ENCODE measurements at places on chromosomes 12 and 14. TPM values are rescaled to one million over a fixed set of nuclear protein-coding genes. Genes with fewer than 3 reads are reported as not detected.
A peak's percentile ranks its signal among the peaks of the same experiment; 100 is the strongest.

Gene DLK1
- 9.9 TPM for total RNA-seq

GRCh38 chr14:21069388-21070082, 569 bp upstream of the ARHGEF40 start:
- DNase-seq: peak; percentile 79
- peaks cover 15% of the 10 kb centered on the region for H3K36me3 ChIP-seq
- H3K4me3 ChIP-seq: peak overlapping the region; percentile 27
- peak overlapping the region; percentile 83 for H3K27ac ChIP-seq
- no peaks in the 10 kb centered on the region for H3K4me1 ChIP-seq
- H3K27me3 ChIP-seq: no peaks in the 10 kb centered on the region

DNA sequence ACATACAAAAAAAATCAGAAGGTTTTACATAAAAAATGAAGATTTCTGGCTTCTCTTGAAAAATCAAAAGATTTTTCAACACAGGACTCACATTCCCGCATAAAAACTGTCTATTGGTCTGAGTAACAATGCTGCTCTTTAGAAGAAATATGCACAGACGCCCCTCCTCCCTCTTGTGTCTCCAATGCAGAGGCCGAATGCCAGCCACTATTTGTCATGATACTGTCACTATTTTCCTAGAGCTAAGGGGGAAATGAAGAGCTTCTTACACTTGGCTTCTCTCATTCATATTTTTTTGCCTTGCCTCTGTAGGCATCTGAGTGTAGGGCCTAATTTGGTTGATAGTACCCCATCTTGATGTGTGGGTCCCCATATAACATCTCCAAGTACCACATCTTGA, 98.0 kb downstream of the BBS10 start:
- H3K36me3 ChIP-seq: no peaks in the 10 kb centered on the region
- H3K4me3 ChIP-seq: no peak overlapping the region
- H3K4me1 ChIP-seq: no peaks in the 10 kb centered on the region
- peak; percentile 15 for DNase-seq

Gene GPRC5D
- not detected for total RNA-seq

DNA sequence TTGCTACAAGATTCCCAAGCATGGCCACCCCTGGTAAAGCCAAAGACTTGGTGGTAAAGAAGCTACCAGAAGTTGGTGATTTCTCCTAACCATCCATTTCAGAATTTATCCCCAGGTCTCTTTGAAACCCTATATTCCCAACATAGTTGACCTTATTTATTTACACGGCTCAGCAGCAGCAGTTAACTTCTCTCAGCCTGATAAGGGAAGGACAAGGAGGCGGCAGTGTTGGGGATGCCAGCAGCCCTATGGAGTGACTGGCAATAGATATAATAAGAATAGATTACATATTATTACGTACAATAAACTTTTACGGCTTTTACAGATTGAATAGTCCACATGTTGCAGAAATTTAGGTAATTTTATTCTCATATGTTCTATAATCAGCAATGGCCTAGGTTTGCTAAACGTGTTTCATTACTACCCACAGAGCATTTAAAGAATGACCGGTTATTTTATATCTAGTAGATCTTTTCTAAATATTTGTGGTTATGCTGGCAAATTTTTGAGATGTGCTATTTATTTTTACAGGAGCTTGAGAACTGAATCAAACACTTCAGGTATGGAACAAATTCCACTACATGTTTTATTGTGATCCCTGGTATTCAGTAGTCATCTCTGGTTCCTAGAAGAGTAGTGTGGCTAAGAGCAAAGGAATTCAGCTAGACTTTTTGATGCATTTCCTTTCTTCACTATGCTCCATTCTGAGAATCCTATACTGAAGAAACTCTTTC, 19.8 kb upstream of the PALS1 start:
- no peaks in the 10 kb centered on the region for H3K36me3 ChIP-seq
- DNase-seq: no peak
- no peak overlapping the region for H3K4me3 ChIP-seq

Gene GRIP1
- total RNA-seq: 1.3 TPM

DNA sequence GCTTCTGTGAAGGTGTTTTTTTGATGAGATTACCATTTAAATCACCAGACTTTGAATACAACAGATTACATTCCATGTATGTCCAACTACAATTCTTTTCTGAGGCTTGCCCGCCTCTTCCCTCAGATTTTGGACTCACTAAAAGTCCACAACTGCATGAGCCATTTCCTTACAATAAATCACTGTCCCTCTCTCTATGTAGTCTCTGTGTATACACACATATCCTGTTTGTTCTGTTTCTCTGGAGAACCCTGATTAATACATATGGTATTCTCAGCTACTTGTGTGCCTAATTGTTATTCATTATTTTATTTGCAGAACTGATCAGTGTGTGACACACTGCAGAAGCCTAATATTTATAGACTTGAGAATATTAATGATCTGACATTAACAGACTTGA, 2.4 kb upstream of the MIPOL1 start:
- no peaks in the 10 kb centered on the region for H3K36me3 ChIP-seq
- no peak overlapping the region for H3K27ac ChIP-seq
- H3K27me3 ChIP-seq: no peaks in the 10 kb centered on the region

DNA sequence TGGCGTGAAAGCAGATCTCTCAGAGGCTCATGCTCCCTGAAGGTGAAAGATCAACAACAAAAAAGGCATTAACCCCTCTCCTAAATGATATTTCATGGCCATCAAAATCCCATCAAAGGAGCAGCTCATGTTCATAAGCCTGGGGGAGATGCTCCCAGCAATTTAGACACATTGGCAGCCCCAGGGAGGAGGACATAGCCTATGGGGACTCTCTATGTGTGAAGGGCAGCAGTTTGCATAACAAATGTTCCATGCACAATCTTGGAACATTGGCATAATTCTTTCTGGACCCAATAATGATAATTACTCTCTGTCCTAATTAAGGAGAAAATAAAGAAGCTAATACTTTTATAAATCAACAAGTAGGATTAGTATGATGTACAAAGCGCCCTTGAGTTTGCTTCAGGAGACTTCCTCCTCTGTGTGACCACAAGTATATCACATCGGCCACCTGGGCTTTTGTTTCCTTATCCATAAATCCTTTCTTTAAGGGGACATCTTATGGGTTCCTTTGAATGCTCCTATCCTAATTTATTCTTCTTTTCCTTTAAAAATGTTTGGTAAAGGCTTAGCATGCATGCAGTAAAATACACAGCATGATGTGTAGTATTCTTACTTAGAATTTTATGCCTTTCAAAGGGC, 161.9 kb upstream of the PLEKHG7 start:
- H3K27ac ChIP-seq: no peak overlapping the region
- H3K4me1 ChIP-seq: peaks cover 8% of the 10 kb centered on the region
- H3K27me3 ChIP-seq: no peaks in the 10 kb centered on the region
- no peak overlapping the region for H3K4me3 ChIP-seq
- DNase-seq: no peak

GRCh38 chr14:76946753-76947077, 81.8 kb downstream of the IRF2BPL start:
- no peak for DNase-seq
- H3K27ac ChIP-seq: peak overlapping the region; percentile 81
- no peaks in the 10 kb centered on the region for H3K27me3 ChIP-seq
- peaks cover 53% of the 10 kb centered on the region for H3K4me1 ChIP-seq

Gene BEGAIN
- 1.6 TPM for total RNA-seq

DNA sequence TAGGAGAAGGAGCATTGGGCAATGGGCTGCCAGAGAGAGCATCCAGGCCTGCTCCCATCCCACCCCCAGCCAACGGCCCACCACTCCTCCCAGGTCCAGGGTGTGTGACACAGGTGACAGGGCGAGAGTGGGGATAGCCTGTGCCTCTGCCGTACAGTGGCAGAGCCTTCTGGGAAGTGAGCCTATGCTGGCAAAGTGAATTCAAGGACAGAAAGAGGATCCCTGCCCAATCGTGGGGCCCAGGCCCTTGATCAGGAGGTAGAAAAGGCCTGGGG, 553 bp upstream of the KRT79 start:
- no peak for DNase-seq
- H3K27me3 ChIP-seq: peaks cover 22% of the 10 kb centered on the region
- H3K36me3 ChIP-seq: no peaks in the 10 kb centered on the region

DNA sequence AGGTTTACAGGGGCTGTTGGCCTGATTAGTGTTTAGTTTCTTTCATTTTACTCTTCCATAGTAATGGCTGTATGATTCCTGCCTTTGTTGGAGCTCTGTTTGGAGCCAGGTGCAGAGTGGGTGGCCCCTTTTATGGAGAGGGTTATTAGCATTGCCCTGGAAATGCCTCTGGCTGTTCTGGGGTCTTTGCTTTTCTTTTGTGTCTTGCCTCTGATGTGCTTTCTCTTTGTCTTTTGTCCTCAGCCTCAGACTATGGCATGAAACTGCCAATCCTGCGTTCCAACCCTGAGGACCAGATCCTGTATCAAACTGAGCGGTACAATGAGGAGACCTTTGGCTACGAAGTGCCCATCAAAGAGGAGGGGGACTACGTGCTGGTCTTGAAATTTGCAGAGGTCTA, 6.9 kb downstream of the MLEC start:
- no peak overlapping the region for H3K4me3 ChIP-seq
- H3K27ac ChIP-seq: no peak overlapping the region
- no peak for DNase-seq
- H3K4me1 ChIP-seq: peaks cover 27% of the 10 kb centered on the region
- no peaks in the 10 kb centered on the region for H3K27me3 ChIP-seq

Gene RNF212B
- total RNA-seq: not detected

Gene CCDC177
- total RNA-seq: not detected

DNA sequence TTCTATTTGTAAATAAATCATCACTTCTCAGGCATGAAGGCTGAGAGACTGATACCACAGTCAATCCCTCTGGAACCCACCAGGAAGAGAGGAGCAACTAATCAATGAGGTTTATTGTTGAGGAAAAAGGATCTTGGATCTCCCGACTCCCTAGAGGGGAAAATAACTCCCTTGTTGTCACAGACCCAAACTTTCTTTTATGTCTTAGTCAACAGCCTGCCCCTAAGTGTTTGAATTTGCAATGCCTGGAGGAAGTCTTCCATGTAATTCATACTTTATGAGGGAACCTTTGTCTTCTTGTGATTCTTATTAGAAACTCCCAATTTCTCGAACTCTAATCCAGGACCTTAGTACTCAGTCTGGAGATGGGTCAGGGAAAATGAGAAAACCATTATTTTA, 805.8 kb downstream of the DIO2 start:
- no peak overlapping the region for H3K4me3 ChIP-seq
- H3K4me1 ChIP-seq: no peaks in the 10 kb centered on the region
- H3K36me3 ChIP-seq: no peaks in the 10 kb centered on the region
- DNase-seq: no peak
- peaks cover 13% of the 10 kb centered on the region for H3K27me3 ChIP-seq
- no peak overlapping the region for H3K27ac ChIP-seq

DNA sequence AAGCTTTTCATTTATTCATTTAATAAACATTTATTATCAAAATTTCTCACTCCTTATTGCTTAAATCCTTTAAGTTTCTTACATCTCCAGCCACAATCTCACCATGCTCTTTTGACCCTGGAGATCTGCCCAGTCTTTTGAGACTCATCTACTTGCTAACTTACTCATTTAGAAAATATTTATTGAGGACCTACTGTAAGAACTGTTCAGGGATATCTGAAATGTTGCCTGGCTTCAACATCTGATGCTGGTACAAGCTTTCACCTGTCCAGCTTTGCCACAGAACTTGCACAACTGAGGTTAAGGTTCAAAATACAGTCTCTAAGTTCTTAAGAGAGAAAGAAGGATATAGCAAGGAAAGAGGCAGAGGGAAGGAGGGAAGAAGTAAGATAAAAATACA, 17.5 kb upstream of the GXYLT1 start:
- no peak overlapping the region for H3K4me3 ChIP-seq
- H3K27me3 ChIP-seq: no peaks in the 10 kb centered on the region
- peak overlapping the region; percentile 10 for H3K27ac ChIP-seq
- DNase-seq: no peak
- H3K4me1 ChIP-seq: no peaks in the 10 kb centered on the region
- peaks cover 6% of the 10 kb centered on the region for H3K36me3 ChIP-seq

GRCh38 chr14:101917413-101918017, 46.9 kb upstream of the DYNC1H1 start:
- H3K4me3 ChIP-seq: no peak overlapping the region
- H3K27ac ChIP-seq: no peak overlapping the region
- peaks cover 5% of the 10 kb centered on the region for H3K36me3 ChIP-seq
- H3K4me1 ChIP-seq: no peaks in the 10 kb centered on the region
- no peak for DNase-seq

- no peak for DNase-seq
- no peak overlapping the region for H3K27ac ChIP-seq
- peaks cover 15% of the 10 kb centered on the region for H3K4me1 ChIP-seq
- no peak overlapping the region for H3K4me3 ChIP-seq
These were observed 36.2 kb upstream of the TUBA1C start for GRCh38 chr12:49228653-49229052.

- no peak overlapping the region for H3K4me3 ChIP-seq
- H3K27me3 ChIP-seq: no peaks in the 10 kb centered on the region
- no peaks in the 10 kb centered on the region for H3K4me1 ChIP-seq
- DNase-seq: no peak
- H3K27ac ChIP-seq: no peak overlapping the region
- no peaks in the 10 kb centered on the region for H3K36me3 ChIP-seq
These were observed 111.1 kb upstream of the AMIGO2 start for GRCh38 chr12:47190905-47191304.

Gene TAS2R19
- total RNA-seq: 3.2 TPM

GRCh38 chr12:6666211-6666610, 3.3 kb upstream of the ING4 start:
- no peak for DNase-seq
- H3K4me1 ChIP-seq: peaks cover 6% of the 10 kb centered on the region
- H3K27me3 ChIP-seq: no peaks in the 10 kb centered on the region
- H3K36me3 ChIP-seq: peaks cover 31% of the 10 kb centered on the region

DNA sequence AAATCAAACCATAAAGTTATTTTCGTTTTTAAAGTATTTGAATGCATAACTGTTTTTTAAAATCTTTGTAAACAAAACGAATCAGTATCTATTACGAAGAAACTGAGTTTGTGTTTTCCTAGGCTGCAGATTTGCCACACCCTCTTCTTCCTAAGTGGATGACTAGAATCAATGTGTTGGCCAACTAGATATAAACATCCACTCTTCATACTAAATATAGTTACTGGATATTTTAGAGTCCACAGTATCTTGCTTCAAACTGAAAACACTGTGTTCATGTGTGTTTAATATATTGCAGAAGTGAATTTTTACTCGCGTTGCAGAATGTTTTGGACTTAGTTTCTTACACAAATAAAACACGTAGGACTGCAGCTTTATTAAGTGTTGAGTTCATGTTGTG, 63.2 kb downstream of the KLHL28 start:
- H3K4me3 ChIP-seq: no peak overlapping the region
- DNase-seq: peak; percentile 67
- H3K27ac ChIP-seq: no peak overlapping the region
- H3K36me3 ChIP-seq: no peaks in the 10 kb centered on the region
- H3K27me3 ChIP-seq: no peaks in the 10 kb centered on the region

GRCh38 chr14:96559571-96559970, 57.4 kb downstream of the PAPOLA start:
- no peaks in the 10 kb centered on the region for H3K4me1 ChIP-seq
- H3K36me3 ChIP-seq: peaks cover 30% of the 10 kb centered on the region
- H3K27me3 ChIP-seq: no peaks in the 10 kb centered on the region
- no peak overlapping the region for H3K27ac ChIP-seq

All from lung (tissue), 17 donors.